Stimulated activated CD4-positive, alpha-beta T cell treated with anti-CD3 and anti-CD28 coated beads, Interleukin-12 subunit alpha, Interleukin-12 subunit beta, amount 100 ng/mL, for 24 hours (primary cell): ENCODE measurements at places on chromosomes 1 and 21.

DNA sequence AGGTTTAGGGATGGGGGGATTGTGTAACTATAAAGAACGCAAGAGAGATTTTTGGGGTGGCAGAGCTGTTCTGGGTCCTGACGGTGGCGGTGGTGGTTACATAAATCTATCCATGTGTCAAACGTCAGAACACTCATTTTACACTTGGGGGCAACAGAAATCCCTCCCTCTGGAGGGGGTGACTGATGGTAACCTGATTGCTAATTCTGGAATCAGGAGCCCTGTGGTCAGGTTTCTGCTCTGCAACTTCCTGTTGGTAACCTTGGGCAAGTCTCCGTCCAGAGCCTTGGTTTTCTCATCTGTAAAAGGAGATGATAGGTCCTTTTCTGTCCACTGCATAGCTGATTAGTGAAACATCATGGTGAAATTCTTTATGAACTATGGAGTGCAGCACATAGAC is 40.9 kb downstream of the ALPL start:
- DNase-seq, result no peak

- DNase-seq, result no peak
Measured at GRCh38 chr1:66526991-66527390, 7.0 kb upstream of the SGIP1 start.

- no peak for DNase-seq
Measured at GRCh38 chr21:41482301-41482700, 25.7 kb downstream of the TMPRSS2 start.

DNA sequence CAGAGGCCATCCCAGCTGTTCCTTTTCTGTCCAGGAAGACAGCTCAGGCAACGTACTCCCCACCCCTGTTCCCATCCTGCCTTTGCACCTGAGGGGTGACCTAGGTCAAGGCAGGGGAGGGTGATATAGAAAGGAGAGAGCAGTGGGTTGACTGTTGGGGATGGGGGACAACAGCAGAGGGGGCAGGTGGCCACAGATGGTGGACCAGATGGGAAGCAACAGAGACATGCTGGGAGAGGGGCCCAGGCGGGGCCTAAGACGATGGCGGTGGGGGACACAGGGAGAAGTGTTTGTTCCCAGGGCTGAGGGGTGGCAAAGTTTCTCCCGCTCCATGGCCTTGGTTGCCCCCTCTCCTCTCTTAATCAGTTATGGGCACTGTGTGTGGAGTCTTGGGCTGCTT is 6.3 kb downstream of the CELSR2 start:
- DNase-seq, result no peak

DNA sequence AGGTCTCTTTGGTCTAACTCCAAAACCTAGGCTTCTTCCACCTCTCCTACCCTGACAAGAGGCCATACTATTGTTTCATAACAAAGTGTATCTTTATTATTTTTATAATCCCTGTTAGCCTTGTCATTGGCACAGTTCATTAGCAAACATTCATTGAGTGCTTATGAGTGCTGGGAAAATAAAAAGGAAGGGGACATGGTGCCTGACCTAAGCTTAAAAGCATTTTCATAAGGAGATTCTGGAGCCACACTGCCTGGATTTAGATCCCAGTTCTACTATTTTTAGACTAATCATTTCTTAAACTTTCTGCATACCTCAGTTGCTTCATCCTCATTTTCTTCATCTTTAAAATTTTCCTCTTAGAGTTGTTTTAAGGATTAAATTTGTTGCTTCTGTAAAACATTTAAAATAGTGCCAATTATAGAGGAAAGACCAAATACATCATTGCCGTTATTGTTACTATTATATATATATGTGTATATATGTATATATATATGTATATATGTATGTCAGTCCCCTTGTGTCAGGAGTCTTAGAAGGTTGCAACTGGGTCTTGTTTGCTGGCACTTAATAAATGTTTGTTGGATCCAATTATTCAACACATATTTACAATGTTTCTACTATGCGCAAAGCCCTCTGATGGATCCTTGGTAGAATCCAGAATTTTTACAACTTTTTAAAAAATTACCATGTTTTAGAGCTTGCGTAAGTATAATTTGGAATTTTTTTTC is 250.9 kb upstream of the SGIP1 start:
- DNase-seq, result no peak

DNA sequence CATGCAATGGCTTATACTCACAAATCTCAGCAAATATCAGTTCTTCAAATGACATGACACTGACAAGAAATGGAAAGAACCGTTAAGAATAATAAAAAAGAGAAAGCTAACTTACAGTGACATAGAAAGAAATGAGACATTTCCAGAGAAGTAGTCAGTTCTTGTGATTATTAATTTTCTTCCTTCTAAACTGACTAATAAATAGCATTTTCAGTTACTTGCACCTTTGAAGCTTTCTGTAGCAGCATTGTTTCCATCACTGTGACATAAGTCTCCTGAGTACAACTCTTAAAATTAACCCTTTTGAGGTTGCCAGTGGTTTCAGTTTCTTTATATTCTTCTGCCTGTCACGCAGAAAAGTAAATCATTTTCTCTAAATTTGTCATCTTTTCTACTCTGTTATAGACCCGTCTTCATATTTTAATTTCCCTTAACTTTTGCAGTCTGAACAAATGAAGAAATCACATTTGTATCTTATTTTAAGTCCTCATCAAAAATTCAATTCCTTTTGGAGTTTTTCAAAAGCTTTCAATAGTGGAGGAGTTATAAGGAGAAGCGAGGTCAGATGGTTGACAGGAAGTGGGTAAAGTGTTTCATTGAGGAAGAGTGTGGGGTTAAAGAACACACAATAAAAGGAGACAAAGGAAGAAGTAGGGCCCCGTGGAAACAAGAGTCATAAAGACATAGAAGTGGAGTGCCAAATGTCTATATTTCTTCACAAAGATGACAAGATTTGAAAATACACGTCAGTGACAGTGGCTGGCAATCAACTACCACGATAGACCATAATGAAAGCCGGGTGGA is 57.9 kb upstream of the S1PR1 start:
- no peak for DNase-seq
